ENCODE measurements at places on chromosomes 5 and 9.
A peak's percentile ranks its signal among the peaks of the same experiment; 100 is the strongest.

DNA sequence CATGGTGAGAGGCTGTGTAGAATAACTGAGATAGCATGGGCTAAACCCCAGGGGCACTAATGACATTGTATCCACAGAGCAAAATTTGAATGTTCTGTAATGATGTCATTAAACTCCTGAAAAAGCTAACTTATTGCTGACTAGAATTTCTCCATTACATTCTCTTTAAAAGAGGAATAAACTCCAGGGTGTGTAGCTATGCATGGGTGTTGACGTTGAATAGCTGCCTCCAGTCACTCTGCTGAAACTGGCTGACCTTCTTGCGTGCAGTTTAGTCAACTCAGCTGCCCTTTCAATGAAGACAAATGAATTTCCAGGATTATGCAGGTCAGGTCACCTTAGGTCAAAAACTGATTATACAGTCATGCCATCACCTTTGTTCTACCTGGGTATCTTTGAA lies 617.5 kb upstream of the WWC1 start:
- no peak for DNase-seq

- DNase-seq: no peak
Measured at GRCh38 chr5:107476783-107477182, 194.0 kb downstream of the EFNA5 start.

GRCh38 chr5:16051246-16051755 lies 128.3 kb downstream of the MARCHF11 start:
- no peak for DNase-seq

DNA sequence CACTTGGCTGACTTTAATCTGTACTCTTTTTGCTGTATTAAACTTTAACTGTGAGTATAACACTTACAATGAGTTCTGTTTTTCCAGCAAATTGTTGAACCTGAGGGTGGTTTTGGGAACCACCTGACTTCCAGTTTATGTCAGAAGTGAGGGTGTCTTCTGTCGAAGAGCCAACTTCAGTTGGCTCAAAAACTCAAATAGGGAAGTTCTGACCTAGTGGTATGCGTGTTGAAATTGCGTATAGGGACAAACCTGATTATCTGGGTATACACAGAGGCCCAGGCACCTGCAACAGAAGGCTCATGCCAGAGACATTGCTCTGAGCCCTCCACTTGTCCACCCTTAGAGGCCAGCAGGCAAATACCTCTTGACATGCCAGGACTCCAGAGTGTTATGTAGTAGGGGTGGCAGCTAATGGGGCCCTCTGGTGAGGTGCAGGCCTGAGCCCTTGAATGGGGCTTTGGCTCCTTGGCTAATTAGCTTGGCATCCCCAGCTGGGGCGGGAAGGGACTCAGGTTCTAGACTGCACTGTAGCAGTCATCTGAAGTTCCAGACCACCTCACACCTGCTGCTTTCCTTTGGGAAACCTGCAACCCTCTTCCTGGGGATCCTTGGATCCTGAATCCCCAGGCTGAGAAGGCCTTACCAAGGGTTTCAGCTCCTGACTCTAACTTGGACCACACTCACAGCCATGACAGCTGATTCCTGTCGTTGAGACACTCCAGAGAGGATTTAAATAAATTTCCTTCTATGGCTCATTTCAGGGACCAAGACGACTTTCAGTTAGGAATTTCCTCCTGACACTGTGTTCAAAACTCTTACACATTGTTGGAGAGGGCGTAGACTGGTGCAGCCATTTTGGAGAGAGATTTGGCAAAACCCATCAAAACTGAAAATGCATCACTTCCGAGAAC lies 189.6 kb downstream of the HSPA4 start:
- no peak for DNase-seq

DNA sequence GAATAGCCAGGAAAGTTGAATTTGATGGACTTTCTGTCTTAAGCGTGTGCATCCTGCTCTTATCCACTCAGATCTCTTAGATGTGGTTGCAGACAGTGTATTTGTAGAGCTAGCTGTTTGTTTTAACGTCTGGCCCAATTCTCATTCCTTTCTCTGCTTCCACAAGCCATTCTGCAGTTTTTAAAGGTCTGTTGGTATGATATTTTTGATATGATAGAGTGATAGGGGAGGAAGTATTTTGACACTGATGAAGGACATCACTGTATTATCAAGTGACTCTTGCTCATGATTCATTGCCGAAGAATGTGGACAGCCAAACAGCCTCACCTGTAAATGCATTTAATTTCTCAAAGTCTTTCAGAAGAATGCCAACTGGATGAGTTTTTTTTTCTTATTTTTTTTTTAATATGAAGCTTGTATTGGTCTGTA lies 4.5 kb downstream of the TJP2 start:
- DNase-seq: no peak

DNA sequence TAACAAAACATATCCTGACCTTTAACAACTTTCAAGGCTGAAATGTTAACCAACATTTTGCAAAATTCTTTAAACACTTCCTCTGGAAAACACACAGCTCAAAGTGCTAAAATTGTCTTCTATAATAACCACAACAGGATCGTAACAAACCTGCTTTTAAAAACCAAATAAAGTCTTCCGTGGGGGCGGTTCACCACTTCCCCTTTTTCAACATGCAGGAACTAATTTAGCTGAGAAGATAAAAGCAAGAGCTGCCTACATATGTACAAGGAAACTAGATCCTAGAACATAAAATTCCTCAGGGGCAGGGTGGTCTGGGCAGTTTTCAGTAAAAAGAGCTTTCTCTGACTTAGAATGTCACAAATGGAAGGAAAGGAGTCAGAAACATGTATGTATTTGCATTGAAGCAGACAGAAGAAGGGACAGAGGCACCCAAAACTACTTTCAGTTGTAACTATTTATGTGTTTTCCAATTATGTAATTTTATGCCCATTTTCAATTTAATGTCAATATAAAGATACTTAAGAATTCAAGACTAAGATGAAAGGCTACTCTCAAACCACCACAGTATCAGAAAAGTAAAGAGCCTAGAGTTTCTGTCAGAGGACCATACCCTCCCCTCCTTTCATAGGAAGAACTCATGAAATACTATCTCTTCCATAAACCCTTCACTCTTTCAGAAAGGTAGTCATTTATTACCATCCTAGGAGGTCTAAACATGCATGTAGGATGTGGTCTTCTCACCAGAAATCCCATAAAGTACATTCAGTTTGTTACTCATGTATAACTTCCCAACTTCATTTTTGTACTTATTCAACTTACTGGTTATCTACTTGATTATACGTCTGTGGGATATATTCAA lies 185.9 kb upstream of the RASA1 start:
- peak; percentile 14 for DNase-seq

DNA sequence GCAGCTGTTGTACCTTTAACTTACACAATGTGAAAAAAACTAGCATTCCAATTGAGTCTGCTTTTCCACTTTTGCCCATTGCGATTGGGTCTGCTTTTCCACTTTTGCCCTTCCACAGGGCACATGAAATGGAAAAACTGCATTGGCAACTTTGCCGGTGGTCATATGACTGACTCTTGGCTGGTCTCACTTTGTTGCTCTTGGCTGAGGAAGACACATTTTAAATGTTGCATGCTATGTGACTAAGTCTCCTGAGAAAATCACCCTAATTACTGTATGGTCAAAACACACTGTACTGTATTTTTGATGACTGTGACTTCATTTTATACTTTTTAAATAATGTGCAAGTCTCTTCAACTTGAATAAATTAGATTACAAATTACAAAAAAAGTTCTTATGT lies 1.6 kb upstream of the OXCT1 start:
- DNase-seq: no peak

GRCh38 chr9:109117856-109118807 lies 1.6 kb downstream of the TMEM245 start:
- no peak for DNase-seq

GRCh38 chr5:17727098-17727497 lies 92.8 kb downstream of the TAF11L14 start:
- no peak for DNase-seq

DNA sequence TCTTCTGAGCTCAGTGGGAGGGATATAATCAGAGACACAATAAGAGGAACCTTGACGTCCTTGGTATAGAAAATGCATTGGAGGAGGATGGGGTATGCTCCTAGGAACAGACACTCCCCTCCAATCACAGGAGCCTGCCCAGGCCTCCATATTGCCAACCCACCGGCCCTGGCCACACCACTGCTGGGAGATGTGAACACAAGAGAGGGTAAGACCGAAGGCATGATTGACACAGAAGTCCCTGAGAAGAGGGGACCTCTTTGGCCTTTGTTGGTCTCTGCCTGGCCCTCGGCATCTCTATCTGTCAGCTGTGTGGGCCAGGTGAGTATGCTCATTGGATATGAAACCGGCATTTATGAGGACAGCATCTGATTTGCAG lies 62.0 kb downstream of the CRB2 start:
- no peak for DNase-seq

DNA sequence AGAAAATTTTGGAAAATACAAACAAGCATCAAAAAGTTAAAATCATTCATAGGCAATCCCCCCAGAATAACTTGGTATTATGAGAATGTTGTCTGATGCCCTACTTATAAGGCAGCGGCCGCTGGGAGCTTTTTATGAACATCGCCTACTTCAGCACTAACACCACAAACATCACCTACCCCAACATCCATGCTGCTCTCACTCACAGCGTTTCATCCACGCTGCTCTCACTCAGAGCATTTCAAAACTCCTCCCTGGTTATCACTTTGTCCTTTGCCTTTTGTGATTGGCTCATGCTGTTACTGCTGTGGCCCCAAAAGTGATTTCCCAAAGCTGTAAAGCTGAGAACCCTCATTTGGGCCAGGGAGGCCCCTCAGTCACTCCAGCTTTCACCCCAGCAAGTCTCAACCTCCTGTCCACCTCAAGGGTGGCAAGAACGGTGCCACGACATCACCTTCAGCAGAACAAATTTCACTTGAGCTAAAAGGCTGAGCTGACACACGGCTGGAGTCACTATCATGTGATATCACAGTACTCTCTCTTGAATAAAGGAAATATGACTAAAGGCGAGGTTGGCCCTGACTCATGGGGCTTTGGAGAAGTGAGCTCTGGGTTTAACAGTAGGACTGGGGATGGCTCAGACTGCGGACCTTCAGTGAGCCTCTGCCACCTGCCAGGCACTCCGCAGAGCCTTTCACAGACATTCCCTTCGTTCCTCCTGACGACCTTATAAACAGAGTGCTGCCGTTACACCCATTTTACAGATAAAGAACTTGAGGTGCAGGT lies 25.2 kb downstream of the SHC3 start:
- DNase-seq: no peak

DNA sequence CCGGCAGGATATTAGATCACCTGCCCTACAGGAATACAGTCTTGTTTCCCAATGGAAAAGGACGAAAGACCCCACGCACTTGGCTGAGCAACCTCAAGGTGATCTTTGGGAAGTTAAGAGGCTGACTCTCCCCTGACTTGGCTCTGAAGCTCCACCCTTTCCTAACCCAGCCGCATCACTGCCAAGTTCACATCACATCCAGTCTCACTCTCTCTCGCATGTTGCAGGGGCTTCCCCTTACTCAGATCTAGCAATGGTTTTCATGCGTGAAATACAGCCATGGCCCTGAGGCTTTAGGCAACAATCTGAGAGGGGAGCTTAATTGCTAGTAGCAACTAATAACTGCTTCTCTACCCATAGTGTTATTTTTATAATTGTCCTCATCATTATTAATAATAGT lies 211.6 kb downstream of the DOCK8 start:
- DNase-seq: no peak

- no peak for DNase-seq
Measured at GRCh38 chr5:34533582-34534522, 122.3 kb upstream of the RAI14 start.

- no peak for DNase-seq
Measured at GRCh38 chr5:83000922-83001321, 76.3 kb downstream of the TMEM167A start.

DNA sequence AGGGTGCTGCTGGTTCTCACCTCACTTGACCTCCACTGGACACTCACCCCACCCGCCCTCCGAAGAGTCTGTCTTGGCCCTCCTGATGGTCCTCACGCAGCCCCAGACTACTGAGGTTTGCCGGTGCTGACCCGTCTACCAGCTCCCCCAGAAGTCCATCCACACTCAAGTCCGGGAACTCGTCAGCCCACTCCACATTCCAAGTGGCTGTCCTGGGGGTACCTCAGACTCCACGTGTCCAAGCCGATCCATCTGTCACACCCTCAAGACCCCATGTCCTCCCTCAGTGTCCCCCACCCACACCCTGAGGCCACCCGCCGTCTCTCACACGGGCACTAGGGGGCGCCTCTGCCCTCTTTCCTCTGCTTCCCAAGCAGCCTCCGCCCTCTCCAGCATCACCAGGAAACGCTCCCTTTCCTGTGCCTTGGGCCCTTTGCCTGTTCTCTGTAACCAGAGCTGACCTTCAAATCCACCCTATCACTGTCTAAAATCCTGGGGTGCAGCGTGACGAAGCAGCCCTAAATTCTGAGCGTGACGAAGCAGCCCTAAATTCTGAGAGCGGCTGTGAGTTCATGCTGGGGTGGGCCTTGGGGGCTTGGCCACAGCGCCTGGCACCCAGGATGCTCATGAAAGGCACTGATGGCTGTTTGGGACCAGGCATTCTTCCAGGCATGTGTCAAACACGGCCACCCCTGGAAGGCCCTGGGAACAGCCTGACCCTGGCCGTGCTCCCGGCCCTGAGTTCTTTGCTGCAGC lies 95.7 kb downstream of the KCNT1 start:
- DNase-seq: no peak

- DNase-seq: no peak
Measured at GRCh38 chr5:36854402-36855140, 22.0 kb upstream of the NIPBL start.

- DNase-seq: no peak
Measured at GRCh38 chr9:109251080-109251775, 69.6 kb downstream of the EPB41L4B start.

GRCh38 chr5:56854920-56855319 lies 39.6 kb downstream of the MAP3K1 start:
- DNase-seq: no peak

DNA sequence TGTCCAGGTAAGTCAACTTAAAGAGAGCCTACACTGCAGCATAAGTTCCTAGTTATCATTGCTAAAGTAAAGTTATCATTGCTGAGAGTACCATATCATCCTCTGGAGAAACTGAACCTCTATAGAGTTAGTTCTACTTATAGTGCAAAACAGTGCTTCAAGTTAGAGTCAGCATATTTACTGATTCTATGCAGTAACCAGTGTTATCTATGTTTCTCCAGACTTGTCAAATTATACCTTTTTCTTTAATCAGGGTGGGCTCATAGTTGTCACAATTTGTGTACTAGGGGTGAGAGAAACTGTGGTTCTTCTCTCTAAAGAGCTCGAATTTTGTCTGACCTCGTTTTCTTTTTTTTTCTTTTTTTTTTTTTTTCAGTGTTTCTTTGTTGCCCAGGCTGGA lies 79.6 kb downstream of the ANXA2R start:
- no peak for DNase-seq

All from activated gamma-delta T cell treated with anti-CD3 and anti-CD28 coated beads, Interleukin-2, amount 50 U/mL, for 16 hours (primary cell).